ENCODE measurements at places on chromosomes 7 and 10. TPM values are rescaled to one million over a fixed set of nuclear protein-coding genes. Genes with fewer than 3 reads are reported as not detected.

Gene PRPS1L1
- polyA plus RNA-seq, result not detected

DNA sequence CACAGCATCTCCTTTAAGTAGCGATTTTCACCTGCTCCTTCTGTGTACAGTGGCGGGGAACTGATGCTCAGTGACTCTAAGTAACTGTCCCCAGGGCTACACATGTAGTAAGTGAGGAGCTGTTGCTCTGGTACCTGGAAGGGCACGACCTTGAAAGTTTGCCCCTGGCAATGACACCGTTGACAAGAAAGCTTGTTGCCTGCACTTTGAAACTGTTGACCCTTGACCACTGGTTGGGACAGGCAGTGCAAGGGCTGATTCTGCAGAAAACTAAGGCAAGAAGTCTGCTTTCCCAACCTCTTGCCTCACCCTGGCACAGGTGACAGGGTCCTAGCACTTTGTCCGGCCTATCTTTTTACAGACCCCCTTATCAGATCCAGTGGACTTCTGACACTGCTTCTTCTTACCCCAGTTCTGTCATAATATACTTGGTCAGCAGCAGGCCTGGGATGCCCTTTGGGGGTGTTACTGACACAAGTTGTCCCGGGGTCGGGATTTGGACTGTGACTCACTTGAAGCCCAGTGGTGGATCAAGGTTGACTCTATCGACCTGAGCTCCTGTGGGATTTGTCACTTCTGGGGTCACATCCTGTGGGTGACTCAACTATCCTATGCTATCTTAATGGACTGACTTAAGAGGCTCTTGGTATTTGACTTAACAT, 5.8 kb downstream of the ACSL5 start:
- DNase-seq, result no peak

- DNase-seq, result no peak
These were observed 18.8 kb upstream of the SLC35G1 start for GRCh38 chr10:93875032-93875358.

Gene AS3MT
- polyA plus RNA-seq, result 22.8 TPM

Gene CALML5
- not detected for polyA plus RNA-seq

Gene PIK3CG
- 3.5 TPM for polyA plus RNA-seq

DNA sequence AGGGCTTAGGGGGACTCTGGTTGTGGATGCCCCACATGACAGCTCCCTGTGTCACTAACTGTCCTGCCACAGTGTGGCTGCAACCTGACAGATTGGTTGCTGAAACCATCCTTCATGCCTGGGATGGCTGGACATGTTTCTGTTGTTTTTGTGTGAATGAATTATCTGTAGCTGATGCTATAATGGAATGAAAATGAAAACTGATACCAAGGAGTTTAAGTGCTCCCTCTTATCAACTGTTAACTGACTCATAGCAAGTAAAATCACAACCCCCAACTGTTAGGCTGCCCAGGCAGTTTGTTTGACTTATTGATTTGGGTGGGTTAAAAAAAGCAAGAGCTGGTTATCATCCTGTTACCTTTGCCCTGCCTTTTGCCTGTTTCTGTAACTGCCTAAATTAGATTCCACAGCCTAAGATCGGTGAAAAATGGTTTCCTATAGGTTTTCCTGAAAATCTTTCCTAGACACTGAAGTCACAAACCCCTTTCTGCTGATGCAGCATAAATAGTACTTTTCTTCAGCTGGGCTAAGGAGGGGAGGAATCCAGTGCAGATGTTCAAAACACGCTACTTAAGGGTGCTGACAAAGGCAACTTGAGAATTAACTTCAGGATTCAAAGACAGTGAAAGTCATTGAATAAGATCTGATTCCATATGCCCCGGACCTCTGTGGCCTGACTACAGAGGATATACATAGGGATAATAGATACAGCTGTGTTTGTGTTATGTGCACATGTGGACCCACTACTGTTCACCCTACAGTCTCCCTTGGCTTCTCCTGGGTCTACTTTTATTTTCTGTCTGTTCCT, 5.7 kb downstream of the FRAT2 start:
- no peak for DNase-seq

DNA sequence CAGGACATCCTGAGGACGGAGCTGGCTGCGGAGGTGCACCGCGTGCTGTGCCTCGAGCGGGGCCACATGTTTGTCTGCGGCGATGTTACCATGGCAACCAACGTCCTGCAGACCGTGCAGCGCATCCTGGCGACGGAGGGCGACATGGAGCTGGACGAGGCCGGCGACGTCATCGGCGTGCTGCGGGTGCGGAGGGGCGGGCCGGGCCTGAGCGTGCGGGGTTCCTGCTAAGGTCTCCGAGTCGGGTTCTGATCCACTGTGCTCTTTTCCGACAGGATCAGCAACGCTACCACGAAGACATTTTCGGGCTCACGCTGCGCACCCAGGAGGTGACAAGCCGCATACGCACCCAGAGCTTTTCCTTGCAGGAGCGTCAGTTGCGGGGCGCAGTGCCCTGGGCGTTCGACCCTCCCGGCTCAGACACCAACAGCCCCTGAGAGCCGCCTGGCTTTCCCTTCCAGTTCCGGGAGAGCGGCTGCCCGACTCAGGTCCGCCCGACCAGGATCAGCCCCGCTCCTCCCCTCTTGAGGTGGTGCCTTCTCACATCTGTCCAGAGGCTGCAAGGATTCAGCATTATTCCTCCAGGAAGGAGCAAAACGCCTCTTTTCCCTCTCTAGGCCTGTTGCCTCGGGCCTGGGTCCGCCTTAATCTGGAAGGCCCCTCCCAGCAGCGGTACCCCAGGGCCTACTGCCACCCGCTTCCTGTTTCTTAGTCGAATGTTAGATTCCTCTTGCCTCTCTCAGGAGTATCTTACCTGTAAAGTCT, 10.4 kb downstream of the ATG9B start:
- peak; percentile 69 for DNase-seq

DNA sequence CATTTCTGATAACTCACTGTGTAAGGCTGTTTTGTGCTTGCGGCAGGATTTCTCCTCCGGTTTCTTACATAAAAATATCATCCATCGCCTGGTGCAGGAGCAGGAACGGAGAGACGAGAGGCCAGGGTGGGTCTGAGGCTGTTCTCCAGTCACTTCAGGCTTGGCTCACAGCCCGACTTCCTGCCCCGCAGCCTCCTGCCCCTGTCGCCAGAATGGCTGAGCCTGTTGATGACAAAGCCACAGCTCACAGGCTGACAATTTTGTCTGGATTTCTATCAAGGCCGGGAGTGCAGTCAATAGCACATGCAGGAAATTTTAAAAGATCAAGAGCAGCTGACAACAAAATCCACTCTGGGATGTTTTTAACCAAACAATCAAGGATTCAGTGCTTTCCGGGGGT, 229.7 kb upstream of the ZNF32 start:
- DNase-seq, result no peak

DNA sequence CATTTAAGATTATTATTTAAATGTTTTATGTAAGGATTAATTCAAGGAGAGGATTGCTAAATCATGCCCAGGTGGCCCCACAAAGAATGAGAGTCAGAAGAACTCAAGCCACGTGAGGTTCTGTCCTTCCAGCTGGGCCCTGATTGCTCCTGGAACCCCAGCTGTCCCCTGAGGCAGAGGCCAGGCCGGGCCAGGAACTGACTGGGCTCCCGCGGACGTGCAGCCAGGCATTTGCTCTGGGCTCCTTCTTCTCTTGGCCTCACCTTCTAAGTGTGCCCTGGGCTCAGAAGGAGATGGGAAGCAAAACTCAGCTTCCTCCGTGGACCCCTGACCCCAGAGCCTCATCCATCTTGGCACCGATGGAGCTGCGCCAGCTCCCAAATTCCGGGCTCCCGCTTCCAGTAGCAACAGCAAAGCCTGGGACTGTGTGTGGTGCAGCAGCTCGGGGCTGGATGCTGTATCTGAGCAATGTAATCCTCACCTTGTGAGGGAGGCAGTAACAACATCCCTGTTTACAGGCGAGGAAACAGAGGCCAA, 250.6 kb upstream of the PPP2R2D start:
- no peak for DNase-seq

DNA sequence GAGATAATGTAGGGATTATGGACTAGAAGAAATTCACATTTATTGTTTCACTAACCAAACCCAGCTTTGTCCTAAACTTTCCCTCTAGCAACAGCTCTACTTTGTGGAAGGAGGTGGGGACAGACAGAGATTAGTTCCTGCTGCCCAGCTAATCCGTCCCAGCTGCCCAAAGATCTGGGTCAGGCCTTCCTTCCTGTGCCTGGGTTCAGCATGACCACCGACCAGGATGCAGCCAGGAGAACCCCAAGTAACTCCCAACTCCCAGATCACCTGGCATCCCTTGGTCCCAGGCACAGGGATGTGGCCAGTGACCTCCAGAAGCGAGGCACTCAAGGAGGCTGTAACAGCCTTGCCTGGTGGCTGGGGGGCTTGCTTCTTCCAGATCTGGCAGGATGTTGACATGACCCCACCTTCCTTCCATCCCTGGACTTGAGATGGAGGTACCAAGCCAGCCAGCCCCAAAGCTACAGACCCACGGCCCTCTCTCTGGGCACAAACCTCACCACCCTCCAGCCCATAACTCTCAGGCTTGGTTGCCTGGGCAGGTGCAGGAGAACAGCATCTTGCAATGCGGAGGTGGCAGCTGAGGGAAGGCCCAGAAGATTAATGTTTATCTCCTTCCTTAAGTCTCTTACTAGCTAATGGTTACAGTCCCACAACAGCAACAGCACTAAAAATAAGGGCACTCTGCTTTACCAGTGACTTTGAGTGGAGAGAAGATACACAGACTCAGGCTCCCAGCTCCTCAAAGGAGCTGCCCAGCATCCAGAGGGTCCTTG, 11.1 kb downstream of the CAMK2G start:
- no peak for DNase-seq

DNA sequence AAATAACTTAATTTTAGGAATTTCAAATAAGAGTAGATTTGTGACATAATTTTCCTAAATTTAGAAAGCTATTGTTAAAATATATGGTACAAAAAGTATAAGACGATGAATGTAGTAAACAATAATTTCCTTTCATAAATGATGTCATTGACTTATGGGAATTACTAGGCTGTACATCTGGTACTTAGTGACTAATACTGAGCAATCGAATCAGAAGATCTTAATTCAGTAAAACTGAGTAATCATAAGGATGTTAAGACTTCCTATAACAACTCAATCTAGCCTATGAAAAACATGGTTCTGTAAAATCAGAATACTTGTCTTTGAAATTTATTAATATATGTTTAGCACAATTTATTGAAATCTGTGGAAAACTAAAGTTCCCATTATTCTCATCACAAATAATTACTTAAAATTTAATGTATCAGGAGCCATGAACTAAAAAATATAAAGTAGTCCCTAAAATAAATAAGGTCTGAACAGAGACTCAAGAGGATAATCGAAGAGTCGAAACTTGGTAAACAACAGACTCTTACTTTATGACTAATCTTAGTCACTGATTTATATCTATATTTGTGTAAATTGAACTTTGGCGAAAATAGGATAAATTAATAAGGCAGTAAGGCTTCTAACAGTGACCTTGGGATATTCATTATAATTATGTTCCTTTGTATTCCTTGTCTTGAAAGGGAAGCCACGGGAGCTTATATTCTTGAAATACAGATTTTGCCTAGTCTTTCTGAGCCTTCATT, 142.1 kb downstream of the HGF start:
- no peak for DNase-seq

- no peak for DNase-seq
These were observed 63.2 kb downstream of the PRPF18 start for GRCh38 chr10:13649844-13650520.

- no peak for DNase-seq
These were observed 61.1 kb downstream of the RNF133 start for GRCh38 chr7:122637784-122638183.

DNA sequence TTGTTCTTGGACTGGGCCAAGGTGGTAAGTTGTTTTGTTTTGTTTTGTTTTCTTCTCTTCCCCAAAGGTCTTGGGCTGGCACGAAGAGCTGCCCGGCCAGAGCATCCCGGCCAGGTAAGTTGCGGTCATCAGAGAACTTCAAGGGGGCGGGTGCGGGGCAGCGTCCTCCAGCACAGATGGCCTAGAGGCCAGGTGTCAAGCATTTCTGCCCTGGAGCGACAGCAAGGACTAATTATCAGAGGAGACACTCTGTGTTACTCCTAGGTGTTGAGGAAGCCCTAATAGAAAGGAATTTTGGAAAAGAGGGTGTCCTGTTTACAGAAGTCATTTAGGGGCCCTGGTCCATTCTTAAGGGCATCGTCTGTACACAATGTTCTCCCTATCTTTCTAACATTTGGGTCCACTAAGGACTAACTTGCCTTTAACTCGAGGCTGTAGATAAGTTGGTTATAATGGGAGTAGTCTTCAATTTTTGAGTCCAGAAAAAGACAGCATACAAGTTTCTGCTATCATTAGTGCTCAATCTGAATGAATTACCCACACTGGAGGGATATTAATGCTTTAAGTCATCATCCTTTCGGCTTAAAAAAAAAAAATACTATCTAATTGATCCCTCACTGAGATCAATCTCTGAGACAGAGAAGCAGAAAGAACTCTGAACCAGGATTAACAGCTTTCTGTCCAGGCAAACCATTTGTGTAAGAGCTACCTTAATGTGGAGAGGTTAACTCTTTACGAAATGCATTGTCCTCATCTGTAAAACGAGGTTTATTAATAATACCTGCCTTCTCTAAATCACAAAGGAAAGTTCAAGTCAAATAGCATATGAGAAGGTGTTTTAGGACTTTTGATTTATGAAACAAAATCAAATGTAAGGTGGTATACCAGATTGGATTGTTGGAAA, 1.5 kb downstream of the ITGB8 start:
- DNase-seq, result no peak

DNA sequence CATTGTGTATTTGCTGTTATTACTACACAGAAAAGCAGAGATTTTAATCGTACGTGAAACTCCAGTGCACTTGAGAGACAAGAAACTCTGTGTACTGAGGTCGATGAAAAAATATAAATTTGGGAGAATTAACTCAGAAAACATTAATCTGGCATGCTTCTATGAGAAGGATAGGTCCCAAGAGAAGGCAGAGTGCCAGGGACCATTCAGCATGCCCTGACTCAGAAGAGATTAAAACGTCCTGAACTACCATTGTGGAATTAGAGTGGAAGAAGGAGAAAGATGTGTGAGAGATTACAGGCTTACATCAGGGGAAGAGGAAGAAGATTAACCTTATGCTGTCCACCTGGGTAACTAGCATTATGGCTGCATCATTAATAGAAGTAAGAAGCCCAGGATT, 72.4 kb downstream of the REEP3 start:
- no peak for DNase-seq

DNA sequence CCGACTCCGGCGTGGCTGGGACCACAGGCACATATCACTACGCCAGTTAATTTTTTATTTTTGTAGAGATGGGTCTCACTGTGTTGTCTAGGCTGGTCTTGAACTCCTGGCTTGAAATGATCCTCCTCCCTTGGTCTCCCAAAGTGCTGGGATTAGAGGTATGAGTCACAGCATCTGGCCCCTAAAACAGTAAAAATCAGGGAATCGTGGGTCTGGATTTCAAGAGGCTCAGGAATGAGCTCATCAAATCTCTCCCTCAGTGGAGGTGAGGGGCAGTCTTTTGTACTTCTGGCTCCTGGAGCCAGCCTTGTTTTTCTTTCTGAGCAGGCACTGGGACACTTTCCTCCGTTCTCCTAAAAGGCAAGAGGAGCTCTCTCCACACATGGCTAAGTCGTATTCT, 32.1 kb upstream of the RHEB start:
- no peak for DNase-seq

- DNase-seq, result no peak
These were observed 130.5 kb downstream of the CUX1 start for GRCh38 chr7:101947899-101948298.

Measured in right renal cortex interstitium (tissue), 3 donors.